ENCODE measurements at places on chromosomes 12 and 14.
A peak's percentile ranks its signal among the peaks of the same experiment; 100 is the strongest.

DNA sequence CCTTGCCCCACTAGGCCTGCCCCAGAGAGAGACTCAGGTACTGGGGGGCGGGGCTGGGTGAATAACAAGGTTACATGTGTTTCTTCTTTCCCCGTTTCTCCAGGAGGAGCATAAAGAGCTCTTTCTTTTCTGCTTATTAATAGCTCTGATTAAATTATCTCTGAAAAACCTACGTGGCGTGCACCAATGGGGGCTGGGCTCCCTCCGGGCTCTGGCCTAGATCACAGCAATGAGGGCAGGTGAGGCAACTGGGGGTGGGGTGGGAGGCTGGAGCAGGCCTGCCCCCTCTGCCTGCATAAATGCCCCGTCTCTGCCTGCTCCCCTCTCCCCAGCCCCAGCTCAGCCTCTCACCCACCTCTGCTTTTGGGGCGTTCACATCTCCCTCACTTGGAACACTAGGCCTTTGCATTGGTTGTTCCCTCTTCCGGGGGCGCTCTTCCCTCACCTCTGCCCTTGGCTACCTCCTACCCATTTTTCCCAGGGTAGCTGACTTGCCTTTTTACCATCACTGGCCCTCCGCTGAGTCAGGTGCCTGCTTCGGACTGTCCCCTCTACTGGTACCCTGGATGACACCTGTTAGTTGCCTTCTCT lies 4.1 kb upstream of the FAM222A start:
- DNase-seq: no peak

GRCh38 chr12:52682938-52683574 lies 2.8 kb upstream of the KRT1 start:
- no peak for DNase-seq

GRCh38 chr12:108635201-108635996 lies 1.7 kb upstream of the SELPLG start:
- DNase-seq: no peak

DNA sequence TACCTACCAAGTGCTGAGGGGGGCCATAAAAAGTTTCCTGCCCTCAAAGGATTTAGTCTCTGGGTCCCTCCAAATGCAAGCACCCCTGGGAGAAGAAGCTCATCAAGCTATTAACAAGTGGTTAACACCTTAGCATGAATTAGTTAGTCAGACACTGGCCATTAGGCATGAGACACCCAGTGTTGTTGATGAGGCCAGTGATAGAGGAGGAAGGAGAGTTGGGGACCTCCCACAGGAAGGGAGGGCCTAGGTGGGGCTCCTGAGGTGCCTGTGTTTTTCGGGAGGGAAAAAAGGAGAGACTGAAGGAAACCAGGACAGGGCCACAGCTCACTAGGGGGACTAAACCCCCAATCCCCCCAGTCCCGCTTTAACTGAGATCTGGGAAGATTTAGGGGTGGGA lies 4.5 kb upstream of the KRT71 start:
- DNase-seq: no peak

GRCh38 chr14:96583569-96584041 lies 81.4 kb downstream of the PAPOLA start:
- no peak for DNase-seq

DNA sequence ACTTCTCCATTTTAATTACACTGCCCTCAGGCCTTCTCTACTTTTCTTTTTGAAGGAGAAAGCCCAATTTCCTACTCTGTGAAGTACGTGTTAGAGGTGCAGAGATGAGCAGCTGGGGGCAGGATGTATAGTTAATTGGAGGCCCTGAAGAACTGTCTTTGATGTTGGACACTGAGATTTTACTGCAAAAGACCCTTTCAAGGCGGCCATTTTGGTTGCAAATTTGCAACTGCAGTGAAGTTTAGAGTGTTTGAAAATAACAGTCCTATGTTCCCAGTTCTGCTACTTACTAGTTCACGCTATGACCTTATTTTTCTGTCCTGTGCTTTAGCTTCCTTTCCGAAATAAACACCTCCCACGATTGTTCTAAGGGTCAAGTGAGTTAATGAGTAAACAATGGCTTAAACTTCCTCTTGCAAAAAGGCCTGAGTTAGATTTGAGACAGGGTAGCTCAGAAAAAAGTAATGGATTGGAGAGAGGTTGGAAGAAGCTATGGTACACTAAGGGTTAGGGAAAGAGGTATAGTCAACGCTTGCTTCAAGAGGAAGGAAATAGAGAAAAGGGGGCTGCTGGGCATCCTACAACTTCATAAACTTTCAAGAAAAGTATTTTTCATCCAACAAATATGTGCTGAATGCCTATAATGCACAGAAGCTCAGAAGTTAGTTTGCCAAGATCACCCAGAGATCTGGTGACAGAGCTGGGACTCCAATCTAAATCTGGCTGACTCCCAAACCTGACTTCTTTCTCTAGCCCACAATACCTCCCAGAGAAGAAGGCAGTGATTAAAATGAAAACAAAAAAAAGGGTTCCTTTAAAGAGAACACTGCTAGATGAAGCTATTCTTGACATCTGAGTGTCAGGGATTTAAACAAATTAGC lies 26.4 kb upstream of the DICER1 start:
- DNase-seq: no peak

GRCh38 chr12:126191031-126191891 lies 1126.0 kb downstream of the AACS start:
- peak; percentile 34 for DNase-seq

DNA sequence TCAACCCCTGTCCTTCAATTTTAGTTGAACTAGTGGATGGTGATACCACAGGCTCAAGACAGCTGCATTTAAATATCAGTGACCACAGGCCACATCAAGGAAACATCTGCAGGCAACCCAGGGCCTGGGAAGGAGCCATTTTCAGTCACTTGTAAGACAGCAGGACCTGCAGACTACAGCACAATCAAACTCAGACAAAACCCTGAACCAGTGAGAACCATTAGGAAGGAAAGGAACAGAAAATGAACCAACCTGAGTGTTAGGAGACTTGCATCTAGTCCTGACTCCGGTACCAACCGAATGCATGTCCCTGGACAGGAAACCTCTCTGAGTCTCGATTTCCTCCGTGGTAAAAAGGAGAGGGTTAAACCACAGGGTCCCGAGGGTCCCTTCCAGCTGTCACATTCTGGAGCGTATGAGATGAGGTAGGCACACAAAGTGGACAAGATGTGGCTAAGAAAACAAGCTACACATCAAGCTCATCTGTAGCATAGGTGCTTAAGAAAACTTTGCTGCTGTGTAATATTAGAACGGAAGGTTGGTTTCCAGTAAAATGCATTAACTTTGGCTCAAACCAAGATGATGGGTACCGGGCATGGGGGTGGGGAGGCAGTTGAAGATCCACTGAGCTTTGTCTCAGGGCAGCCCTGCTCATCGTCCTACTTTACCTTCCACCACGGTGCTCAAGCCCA lies 1.6 kb upstream of the CDKN1B start:
- no peak for DNase-seq

DNA sequence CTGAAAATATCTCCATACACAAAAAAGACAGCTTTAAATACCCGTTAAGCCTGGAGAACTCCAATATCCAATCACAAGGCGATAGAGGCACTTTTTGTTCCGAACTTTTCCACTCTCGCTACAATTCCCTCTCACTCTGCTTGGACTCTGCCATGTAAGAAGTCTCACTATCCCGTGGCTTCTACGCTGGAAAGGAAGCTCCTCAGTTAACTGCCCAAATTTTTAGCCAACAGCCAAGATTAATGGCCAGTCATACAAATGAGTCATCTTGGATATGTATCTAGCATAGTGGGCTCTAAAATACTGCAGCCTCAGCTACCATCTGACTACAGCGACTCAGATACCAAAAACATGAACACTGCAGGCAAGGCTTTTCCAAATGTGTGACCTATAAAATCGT lies 45.5 kb upstream of the RERGL start:
- peak; percentile 89 for DNase-seq

DNA sequence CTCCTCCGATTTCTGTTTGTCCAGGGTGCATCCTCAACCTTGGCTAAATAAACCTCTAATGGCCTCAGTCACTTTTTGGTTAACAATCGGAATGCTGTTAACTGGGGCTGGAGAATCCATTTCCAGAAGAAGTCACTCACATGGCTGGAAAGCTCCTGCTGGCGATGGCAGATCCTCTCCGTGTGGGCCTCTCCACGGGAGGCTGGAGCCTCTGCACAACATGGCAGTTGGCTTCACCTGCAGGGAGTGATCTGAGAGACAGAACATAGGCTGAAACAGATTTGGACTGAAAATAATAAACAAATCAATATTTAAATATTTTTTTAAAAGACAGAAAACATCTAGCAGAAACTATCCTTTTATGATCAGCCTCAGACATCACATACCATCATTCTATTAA lies 66.8 kb upstream of the FICD start:
- no peak for DNase-seq

- DNase-seq: no peak
Measured at GRCh38 chr14:70397746-70398145, 19.1 kb downstream of the SYNJ2BP start.

DNA sequence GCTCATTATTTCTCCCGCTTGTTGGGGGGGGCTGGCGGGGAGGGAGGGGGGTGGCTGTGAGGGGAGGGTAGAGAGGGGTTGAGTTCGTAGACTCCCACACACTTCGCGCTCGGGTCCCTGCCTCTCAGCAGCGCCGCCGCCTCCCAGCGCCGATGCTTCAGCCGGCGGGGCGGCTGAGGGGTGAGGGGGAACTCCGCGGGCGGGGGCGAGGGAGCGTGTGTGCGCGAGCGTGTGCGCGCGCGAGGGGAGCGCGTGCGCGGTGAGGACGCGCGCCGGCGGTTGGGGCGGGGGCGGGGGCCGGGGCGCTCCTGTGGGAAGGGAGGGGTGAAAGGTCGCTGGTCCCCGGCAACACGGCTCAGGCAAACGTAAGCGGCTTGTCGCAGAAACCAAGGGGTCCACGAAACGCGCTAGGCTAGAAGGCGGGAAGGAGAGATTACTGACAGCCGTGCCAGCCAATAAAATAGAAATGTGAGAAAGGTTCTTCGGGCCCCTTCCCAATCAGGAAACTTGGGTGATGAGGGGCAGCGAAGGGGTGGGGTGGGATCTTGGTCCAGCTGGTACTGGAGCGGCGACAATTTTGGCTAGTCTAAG lies 343 bp upstream of the NOVA1 start:
- DNase-seq: peak; percentile 93

- DNase-seq: peak; percentile 49
Measured at GRCh38 chr12:26018926-26019325, 60.4 kb downstream of the RASSF8 start.

GRCh38 chr12:499837-500458 lies 40.2 kb downstream of the B4GALNT3 start:
- DNase-seq: peak; percentile 78

DNA sequence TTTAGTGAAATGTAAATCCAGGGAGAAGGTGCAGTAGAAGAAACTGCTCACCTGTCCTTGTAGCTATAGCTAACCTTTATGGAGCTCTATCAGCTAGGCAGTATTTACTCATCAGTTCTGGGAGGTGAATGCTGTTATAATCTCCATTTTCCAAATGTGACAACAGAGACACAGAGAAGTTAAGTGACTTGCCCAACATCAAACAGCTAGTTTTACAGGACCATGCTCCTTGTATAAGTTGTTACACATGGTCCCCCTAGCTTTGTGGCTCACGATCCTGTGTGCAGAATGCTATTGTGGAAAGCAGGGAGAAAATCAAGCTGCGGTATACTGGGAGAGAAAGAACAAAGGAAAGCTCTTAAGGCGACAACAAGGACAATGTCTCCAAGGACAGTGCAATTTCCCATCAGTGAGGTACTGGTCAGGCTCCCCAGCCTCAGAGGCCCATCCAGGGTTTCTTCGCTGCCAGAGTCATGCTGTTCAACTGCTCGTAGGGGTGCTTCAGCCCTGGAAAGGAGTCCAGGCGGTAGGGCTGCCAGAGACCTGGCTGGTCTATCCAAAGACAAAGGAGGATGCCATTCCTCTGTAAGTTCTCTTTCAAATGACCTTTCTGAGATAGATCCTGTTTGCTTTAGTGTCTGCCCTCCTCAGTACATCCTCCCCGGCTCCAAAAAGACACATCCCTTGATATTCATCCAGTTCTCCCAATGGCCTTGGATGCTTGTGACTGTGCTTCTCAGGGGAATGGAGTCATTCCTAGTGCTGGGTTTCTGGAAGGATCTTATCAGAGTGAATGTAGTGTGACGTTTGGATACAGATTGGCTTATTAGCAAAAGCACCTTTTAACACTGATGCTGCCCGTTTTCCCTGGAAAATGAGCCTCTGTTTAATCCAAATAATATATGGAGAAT lies 95.5 kb downstream of the ARF6 start:
- DNase-seq: peak; percentile 51

All from fibroblast of the aortic adventitia (primary cell).